NCI-H1092 (cell line): ENCODE measurements at places on chromosomes 4 and X.

DNA sequence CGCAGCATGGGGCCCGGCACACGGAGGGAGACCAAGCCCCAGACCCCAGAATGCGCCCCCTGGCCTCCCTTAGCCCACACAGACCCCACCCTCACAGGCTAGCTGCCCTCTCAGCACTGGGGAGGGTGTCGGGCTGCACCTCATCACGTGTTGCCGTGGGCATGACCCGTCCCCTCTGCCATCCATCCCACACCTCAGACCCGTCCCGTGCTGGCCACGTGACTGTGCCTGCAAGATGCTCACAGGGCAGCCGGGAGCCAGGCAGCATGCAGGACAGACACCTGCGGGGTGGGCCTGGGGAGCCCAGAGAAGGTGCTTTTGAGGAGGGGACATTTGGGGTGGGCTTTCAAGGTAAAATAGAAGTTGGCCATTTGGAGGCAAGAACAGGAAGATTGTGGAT lies 4.8 kb downstream of the MSANTD1 start:
- DNase-seq, result no peak

DNA sequence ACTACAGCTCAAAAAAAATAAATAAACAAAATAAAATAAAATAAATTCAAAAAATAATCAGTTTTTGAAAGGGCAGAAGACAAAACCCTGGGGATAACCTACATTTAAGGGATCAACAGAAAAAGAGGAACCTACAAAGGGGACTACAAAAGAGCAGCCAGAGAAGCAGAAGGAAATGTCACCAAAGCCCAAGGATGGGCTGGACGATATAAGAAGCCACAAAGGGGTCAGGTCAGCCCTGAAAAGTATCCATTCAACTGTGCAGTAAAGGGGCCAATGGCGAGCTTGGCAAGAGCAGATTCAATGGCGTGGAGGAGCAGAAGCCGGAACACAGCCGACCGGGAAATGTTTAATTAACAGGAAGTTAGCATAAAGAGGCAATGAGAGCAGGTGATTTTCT lies 16.9 kb downstream of the ACOT9 start:
- no peak for DNase-seq

DNA sequence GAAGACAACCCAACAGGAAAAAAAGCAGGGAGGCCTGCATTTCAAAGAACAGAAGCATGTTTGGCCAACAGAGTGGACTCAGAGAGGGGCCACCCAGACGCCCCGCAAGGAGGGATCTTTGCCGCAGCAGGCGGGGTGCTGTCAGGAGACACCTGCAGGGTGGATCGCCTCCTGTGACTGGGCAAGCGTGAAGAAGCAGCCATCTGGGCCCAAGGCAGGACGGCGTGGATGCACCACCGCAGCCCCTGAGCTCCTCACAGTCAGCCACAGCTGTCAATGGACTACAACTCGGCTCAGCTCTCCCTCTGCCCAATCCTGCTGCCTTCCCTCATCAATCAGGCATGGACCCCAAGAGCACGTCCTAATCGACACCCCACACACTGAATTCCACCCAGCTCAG lies 32.0 kb upstream of the MAN2B2 start:
- DNase-seq, result no peak

- DNase-seq, result peak; percentile 4
Observed at GRCh38 chrX:81195712-81196111, 6.0 kb downstream of the HMGN5 start.

DNA sequence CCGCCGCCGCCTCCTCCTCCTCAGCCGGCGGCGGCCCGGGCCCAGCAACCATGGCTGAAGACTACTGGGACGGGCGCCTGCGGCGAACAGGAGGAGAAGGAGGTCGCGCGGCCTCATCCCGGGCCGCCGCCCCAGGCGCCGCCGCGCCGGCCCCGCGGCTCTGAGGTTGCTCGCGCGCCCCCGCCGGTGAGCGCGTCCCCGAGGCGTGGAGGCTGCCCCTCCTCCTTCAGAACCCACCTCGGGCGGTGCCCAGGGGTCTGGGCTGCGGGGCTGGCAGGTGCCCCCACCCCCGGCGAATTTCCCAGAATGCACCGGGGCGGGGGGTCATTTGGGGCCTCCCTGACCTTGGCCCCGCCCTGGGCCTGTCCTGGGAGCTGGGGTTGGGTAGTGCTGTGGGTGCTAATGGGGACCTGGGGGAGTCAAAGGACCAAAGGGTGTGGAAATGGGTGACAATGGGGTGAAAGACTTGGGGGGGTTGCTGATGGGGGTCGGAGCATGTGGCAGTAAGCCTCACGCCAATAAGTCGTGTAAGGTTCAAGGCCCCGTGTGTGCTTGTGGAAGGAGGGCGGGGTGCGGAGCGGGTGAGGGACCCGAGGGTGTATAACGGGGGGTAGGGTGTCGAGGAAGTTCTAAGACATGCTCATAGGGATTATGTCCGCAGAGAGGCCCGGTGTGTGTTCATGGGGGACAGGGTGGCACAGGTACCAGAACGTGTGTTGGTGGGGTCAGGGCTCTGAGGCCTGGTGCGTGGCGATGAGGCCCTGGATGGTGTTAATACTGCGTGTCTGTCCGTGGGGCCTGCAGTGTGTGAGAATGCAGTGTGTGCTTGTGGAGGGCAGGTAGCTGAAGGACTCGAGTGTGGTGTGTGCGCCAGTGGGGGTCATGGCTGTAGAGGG lies 687 bp downstream of the CDK16 start:
- peak; percentile 17 for DNase-seq

GRCh38 chr4:16569790-16570189 lies 328.7 kb downstream of the LDB2 start:
- no peak for DNase-seq

DNA sequence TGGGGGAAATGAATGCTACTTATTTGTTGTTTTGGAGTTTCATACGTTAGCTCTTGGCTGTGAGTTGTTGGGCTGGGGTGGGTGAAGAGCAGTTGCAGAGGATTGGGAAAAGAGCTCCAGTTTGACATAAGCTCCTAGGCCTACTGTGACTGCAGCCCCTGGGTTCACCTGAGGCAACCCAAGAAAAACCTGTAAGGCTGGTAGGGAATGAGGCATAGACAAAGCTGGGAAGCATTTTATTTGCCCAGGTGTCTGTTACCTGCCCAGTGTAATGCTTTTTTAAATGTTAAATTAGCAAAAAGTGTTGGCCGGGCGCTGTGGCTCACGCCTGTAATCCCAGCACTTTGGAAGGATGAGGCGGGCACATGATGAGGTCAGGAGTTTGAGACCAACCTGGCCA lies 160.0 kb downstream of the FHIP1A start:
- DNase-seq, result no peak

DNA sequence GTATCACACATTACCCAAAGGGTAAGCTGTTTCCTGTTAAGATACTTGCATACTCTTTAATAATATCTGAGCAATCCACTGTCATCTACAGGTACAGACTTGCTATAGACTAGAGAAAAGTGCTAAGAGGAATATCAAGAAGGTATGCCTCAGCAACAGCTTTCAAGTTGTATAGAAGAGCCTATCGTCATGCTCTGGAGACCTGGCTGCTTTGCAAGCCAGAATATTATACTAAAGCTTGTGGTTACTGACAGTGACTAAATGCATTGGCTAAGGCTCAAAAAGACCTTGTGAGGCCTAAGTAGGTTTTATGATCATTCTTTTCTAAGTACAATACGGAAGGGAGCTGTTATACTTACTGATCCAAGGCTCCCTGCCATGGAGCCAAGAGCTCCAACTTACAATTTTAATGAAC lies 11.3 kb downstream of the LAMP2 start:
- DNase-seq, result no peak

DNA sequence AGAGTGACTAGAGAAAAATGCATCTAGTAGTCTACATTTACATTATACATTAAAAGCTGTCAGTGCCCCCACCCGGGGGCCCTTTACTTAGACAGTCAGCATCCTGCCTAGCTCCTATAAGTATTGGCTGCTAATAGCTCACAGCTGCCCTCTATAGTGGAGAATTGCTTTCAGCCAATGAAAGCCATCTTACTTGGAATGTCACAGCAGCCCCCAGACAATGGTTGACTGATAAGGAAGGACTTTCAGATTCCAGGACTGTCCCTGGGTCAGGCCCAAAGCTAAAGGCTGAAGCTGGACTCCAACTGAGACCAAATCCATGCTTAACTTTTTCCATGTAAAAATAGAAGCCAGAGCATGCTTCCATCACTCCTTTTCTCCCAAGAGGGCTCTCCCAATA lies 196.9 kb downstream of the ANKRD50 start:
- DNase-seq, result no peak

- peak; percentile 13 for DNase-seq
Observed at GRCh38 chr4:145936997-145937901, 1.4 kb downstream of the ZNF827 start.

- DNase-seq, result no peak
Observed at GRCh38 chrX:77900688-77901087, 1.4 kb downstream of the COX7B start.

- DNase-seq, result no peak
Observed at GRCh38 chrX:43656005-43656494, at the start of gene MAOA. TSS of gene MAOA (plus strand) at chrX:43656299. CDS start at chrX:43656342, 43 bp downstream.

GRCh38 chr4:67393699-67394281 lies 151.5 kb downstream of the CENPC start:
- peak; percentile 12 for DNase-seq

GRCh38 chr4:152929888-152930287 lies 6.2 kb upstream of the FHDC1 start:
- no peak for DNase-seq

GRCh38 chrX:149630681-149631233 lies 835 bp downstream of the TMEM185A start:
- no peak for DNase-seq

DNA sequence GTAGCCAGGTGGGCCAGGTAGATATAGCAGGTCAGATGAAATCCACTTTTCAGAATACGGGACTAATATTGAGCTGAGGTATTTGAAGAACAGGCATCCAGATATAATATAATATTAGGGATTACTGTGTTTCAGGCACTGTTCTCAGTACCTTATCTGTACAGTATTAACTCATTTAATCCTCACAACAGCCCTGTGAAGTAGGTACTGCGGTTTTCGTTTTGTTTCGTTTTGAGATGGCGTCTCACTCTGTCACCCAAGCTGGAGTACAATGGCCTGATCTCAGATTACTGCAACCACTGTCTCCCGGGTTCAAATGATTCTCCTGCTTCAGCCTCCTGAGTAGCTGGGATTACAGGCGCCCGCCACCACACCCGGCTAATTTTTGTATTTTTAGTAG lies 129.6 kb downstream of the IL1RAPL2 start:
- DNase-seq, result no peak

GRCh38 chrX:45009371-45010000 lies 136.5 kb downstream of the KDM6A start:
- DNase-seq, result no peak

DNA sequence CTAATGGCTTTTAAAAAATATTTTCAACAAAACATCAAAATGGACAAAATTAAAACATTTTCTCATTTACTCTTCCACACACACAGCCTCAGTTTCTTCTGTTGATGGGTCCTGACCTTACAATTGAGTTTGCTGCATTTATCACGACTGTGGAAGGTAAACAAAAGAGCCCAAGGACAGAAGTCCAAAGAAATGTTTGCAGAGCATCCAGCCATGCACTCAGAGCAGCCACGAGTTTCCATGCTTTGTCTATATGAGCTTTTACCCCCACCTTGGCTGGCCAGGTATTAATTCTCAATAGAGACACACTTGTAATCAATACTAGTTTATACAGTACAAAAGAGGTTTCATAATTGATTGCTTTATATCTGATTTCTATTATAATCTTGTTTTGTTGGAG lies 85.0 kb upstream of the WDFY3 start:
- DNase-seq, result no peak

DNA sequence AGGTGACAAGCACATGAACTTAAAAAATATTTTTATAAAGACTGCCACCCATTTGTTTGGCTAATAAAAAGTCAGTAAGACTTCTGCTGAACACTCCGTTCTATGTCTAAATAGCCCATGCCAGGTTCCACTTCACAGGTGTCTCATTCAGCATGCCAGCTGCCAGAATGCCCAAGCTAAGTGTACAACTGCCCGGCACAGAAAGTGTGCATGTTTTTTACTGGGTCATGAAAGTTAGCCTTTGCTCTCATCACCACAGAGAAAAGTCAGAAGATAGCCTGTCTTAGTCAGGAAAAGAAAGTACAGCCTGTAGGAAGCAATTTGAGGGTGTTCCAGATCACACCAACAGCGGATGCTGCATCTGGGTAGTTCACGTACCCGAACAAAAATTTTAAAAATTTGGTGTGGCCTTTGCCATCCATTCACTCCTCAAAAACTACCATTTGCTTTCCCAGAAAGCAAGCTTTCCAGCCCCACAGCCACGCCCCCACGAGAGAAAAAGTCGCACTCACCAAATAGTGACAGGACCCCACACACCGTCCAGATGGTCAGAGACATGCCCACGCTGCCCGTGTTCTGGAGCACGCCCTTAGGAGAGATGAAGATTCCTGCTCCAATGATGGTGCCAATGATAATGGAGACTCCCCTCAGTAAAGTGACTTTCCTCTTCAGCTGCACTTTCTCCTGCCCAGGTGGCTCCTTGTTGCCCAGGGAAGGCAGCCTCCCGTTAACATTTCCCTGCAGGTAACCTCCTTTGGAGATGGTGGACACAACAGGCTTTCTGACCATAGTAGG lies 671 bp downstream of the SLC7A11 start:
- DNase-seq, result no peak

DNA sequence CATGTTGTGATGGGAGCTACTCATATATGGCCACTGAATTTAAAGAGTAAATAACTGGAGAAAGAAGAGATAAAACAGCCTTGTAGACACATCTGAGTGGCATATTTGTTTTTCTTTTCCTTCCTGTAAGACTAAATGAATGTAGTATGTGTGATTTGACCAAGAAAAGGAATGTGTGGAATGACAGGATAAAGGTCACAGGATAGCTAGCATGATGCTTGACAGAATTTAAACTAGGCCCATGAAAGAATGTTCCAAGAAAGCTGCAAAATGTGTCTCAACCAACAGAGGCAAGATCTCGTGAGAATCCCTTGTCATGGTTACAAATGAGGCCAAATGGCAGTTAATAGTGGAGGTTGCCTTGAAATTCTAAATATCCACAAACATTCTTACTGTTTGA lies 137.0 kb downstream of the KCNIP4 start:
- no peak for DNase-seq

DNA sequence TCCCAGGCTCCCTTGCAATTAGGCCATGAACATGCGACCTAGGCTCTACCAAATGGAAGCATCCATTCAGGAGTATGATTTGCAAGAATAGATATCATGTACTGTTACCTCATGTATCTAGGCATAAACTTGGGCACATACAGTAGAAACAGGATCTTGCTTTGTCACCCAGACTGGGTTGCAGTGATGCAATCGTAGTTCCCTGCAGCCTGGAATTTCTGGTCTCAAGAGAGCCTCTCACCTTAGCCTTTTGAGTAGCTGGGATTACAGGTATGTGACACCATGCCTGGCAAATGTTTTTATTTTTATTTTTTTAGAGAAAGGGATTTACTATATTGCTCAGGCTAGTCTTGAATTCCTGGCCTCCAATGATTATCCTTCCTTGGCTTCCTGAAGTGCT lies 994.2 kb downstream of the ADGRL3 start:
- no peak for DNase-seq
